ENCODE measurements at places on chromosomes 1 and 21. TPM values are rescaled to one million over a fixed set of nuclear protein-coding genes. Genes with fewer than 3 reads are reported as not detected.

Gene CRYBG2
- total RNA-seq = not detected

Gene PGLYRP3
- not detected for total RNA-seq

DNA sequence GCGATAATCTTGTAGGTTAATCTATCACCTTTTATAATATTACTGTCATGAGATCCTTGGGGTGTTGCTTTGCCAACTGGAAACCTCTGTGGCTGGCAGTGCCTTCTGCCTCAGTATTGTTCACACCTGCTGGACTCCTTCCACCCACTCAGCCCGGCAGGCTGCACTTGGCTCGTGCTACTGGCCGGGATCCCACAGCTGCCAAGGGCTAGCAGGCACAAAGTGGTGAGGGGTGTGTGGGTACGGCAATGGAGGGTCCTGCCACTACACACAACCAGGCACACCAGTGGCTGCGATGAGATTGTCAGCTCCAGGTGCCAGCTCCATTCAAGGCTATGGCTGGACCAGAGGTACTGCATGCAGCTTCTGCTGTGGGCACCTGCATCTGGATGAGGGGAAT lies 191.2 kb upstream of the LYPLAL1 start:
- DNase-seq = no peak

DNA sequence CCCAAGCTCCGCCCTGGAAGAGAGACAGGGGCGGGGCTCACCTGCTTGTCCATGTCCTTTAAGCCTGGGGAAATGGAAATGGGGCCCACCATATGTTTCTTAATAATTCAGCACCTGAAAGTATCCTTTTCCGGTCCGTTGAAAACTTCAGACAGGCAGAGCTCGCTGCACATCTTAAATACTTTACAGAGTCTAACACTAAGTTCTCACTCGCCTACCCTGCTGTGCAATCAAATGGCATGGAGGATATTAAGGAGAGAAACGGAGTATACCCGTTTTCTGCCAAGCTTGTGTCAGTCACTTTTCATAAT lies 467 bp upstream of the CC2D1B start:
- no peak for DNase-seq

DNA sequence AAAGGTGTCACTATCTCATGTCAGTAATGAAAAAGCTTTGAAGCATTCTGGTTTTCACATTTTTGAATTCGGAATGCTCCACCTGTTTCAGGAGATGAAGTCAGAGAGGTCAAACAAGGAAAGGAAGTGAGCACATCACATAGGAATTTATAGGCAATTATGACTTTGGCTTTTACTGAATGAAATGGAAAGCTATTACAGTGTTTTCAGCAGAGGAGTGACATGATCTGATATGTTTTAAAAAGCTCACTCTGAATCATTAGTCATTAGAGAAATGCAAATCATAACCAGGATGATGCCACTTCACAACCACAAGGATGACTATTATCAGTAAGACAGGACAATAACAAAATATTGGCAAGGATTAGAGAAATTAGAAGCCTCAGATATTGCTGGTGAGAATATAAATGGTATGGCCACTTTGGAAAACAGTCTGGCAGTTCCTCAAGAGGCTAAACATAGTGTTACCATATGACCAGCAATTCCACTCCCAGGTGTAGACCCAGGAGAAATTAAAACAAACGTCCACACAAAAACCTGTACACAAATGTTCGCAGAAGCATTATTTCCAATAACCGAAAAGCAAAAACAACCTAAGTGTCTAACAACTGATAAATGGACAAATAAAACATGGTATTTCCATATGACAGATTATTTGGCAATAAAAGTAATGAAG lies 7.5 kb downstream of the TAF1A start:
- peak; percentile 58 for DNase-seq

Data from GM23248 (cell line).